ENCODE measurements at places on chromosomes 2 and 18.

GRCh38 chr2:237150831-237151375 is 65.2 kb downstream of the COPS8 start:
- no peak for ATAC-seq

DNA sequence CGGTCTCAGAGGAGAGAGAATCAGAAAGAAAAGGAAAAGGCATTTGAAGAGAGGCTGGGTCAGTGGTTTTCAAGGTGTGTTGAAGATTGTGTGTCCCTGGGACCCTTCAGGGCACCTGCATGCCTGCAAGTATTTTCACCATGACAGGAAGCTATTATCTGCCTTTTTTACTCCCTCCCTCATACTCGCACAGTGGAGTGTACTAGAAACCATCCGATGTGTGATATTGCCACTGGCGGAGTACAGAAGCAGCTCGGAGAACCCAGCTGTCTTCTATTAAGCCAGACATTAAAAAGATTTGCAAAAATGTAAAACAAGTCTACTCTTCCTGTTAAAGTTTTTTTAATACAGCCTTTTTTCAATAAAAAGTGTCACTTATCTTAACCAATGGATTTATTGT is 33.7 kb upstream of the RFX8 start:
- no peak for ATAC-seq

- no peak for ATAC-seq
These were observed 205.7 kb downstream of the TPGS2 start for GRCh38 chr18:36623091-36623490.

DNA sequence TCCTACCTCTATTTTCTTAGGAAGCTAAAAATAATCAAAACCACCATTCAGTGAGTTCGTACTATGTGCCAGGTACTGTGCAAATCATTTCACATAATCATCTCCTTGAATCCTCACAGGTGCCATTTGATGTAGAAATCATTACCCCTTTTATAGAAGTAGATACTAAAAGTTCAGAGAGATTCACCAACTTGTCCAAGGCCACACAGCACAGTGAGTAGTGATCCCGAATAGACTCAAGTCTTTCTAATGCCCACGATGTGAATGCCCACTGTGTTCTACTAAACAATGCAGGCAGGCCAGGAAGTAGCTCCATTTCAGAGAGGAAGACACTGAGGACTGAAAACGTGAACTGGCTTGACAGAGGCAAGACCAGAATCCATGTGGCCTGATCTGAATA is 68.8 kb downstream of the ANTXR1 start:
- ATAC-seq, result no peak

GRCh38 chr2:85585781-85586105 is 1.5 kb downstream of the VAMP5 start:
- no peak for ATAC-seq

GRCh38 chr2:155815851-155816250 is 516.7 kb downstream of the NR4A2 start:
- ATAC-seq, result peak; percentile 79
